ENCODE measurements at places on chromosomes 6 and 20.

GRCh38 chr20:41072190-41072863 is 43.7 kb downstream of the TOP1 start:
- no peak for DNase-seq

DNA sequence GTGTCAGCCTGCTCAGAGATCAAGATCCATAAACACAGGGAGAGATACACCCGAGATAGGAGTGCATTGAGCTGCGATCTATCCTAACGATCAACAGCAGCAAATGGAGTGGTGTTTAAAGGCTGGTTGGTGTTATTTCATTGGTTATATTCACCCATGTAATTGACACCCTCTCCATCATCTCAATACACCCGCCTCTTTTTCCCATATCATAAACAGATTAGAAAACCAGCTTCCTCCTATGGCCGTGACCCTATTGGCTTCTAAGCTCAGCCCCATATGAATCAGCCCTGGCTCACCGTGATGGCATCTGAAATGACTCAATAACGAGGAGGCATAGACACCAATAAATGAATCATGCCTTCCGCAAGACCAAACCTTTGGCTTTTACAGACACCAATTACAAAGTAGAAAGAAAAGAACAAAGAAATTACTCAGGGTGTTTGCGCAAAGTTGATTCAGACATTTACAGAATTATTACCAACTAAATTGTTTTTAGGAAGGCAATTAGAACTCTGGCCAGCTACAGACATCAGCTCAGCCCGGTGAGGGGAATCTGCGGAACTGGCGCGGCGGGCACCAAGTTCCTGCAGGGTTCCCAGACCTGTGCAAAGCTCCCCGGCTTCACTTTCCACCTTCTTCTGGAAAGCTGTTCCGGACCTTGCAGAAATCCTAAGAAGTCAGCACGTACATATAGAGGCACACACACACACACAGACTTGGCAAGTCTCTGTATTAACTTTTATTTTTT is 11.5 kb downstream of the PMEPA1 start:
- no peak for DNase-seq

- no peak for DNase-seq
Measured at GRCh38 chr6:44076356-44077213, 50.7 kb downstream of the MRPL14 start.

GRCh38 chr6:40287296-40287850 is 299.8 kb downstream of the LRFN2 start:
- no peak for DNase-seq

DNA sequence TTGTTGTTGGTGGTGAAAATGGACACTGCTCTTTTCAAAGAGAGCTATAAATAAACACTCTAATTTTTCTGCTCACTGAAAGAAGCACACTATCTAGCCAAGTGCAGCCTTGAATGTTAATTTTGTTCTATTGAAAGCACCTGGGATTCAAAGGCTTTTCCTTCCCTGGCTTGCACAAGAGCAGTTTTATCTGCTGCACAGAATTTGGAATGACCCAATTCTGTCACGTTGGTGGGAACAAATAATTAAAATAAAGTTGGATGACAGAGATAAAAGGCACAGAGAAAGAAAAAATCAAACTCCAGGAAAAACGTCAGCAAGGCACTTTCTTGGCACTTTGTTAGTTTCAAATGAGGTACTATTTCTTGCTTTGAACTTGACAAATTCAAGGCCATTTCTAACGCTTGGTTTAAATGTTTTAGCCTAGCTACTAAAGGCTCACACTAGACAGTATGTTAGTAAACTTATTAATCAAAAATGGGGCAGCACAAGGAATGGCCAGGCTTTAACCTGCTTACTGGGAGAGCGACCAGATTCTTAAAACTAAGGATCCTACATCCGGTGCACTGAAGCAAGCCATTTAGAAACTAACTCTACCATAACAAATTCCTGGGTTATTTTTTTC is 145.5 kb upstream of the ARG1 start:
- DNase-seq = no peak

DNA sequence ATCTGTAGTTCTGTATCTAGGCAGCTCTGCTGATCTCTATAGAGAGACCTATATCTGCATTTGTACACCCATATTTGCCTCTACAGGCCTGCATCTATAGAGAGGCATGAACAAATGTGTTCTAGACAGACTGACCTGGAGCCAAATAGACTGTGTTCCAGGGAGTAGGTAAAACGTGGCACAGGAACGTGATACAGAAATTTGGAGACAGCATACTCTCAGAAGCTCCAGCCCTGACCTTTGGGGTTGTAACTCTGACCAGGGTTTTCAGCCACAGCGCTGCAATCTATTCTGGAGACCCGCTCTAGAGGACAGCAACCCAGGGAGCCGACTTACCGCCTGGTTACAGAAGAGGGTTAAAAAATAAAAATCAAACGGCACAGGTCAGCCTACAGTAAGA is 983 bp downstream of the RBBP9 start:
- no peak for DNase-seq

- no peak for DNase-seq
Measured at GRCh38 chr20:10984913-10985312, 311.1 kb upstream of the JAG1 start.

DNA sequence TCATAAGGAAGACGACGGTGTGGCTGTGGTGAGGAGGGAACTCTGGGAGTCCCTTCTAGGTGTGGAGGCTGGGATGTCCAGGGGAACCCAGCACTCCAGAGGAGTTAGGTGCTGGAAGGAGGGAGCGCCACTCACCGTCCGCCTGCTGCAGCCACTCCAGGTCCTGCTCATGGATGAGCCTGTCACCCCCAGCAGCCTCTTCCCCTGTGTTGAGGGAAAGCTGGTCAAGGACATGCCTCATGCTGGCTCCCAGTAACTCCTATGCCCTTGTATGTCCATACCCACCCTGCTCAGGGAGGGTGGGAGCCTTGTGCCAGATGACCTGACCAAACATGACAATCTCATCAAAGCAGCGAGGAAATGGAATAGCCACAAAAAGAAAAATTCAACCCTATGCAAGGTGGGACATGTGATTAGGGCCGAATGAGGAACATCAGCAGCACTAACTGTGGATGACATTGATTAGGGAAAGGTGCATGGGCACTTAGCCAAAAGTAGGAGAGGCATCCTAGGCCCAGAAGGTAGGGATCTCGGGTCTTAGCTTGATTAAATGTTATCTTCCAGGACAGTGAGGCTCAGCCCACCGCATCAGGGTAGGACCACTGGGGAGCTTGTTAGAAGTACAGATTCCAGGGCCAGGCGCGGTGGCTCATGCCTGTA is 3.0 kb downstream of the DNPH1 start:
- no peak for DNase-seq

All from NCI-H187 treated with DMSO at 0.1 percent for 48 hours (cell line).